ENCODE measurements at places on chromosomes 13 and 19.

DNA sequence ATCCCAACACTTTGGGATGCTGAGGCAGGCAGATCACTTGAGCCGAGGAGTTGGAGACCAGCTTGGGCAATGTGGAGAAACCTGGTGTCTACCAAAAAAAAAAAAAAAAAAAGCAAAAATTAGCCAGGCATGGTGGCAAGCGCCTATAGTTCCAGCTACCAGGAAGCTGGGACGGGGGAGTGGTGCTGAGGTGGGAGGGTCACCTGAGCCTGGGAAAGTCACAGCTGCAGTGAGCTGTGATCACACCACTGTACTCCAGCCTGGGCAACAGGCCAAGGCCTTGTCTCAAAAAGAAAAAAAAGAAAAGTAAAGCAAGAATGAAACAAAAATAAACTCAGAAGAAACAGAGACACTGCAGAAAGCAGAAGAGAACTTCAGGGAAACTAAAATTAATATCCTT is 31.6 kb downstream of the MTRF1 start:
- no peak for DNase-seq

GRCh38 chr19:1905863-1906375 is 720 bp downstream of the ADAT3 start:
- DNase-seq = no peak

DNA sequence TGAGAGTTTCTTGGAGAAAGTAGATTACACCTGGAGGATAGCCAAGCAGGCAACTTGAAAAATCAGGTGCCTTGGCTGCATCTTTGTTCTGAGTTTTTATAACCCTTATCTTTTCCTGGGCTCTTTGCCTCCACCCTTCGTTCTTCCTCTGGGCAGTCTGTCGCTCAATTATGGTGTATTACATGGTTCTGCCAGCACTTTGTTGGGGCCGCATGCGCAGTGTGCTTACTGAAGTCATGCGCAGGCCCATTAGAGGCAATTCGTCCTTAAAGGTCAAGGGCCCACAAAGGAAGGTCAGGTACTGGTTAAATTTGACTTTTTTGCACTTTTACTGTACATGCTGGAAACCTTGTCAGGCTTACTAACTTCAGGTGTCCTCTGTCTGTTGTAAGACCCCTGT is 761.9 kb upstream of the SLITRK5 start:
- no peak for DNase-seq

DNA sequence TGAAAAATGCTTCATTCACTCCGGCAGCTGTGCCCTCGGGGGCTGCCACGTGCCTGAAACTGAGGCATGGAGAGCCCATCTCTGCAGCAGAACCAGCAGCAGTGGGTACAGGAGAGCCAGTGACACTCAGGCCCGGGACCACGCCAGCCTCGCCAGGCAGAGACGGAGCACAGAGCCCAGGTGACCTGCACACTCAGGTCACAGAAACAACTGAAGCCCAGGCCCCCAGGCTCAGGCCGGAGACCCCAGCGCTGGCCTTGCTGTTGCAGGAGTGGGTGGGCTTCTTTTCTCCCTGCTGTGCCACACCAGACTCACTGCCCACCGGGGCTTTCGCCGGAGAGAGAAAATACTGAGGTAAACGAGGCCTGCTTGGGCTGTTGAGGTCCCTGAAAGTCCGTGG is 117.3 kb downstream of the SOX1 start:
- peak; percentile 87 for DNase-seq

GRCh38 chr19:34787059-34787824 is 14.2 kb upstream of the ZNF599 start:
- no peak for DNase-seq
